Activated naive CD4-positive, alpha-beta T cell treated with anti-CD3 and anti-CD28 coated beads for 36 hours (primary cell): ENCODE measurements at places on chromosomes 5 and 9.

GRCh38 chr5:106974272-106974671, 696.5 kb downstream of the EFNA5 start:
- no peak for DNase-seq

DNA sequence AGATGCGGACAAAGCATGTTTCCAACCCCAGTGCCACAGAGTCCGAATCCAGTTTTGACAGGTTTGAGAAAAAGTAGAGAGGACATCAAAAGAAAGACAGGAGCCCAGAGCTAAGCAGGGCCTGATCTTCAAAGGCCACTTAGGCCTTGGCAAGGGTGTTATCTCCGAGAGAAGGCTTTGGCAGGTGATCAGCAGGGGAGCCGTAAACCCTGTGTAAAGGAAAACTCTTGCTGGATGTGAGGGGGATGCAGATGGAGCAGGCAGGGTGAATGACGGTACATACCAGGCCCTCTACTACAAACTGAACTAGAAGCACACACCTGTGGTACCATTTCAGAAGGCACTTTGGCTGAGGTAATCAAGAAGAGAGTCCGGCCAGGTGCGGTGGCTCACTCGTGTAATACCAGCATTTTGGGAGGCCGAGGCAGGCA, 1.4 kb upstream of the HNRNPH1 start:
- no peak for DNase-seq

DNA sequence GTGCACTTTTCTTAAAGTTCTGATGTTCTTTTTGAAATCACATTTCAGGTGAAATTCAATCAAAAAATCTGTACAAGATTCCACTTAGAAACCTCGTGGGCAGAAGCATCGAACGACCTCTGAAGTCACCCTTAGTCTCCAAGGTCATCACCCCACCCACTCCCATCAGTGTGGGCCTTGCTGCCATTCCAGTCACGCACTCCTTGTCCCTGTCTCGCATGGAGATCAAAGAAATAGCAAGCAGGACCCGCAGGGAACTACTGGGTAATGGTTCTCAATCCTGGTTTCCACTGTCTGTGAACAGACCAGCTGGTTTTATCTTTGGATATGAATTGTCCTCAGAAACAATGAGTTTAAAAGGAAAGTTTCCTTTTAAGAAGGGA, 8.1 kb upstream of the SLC2A8 start:
- DNase-seq = no peak

- no peak for DNase-seq
These were observed 262.5 kb downstream of the ELAVL2 start for GRCh38 chr9:23563517-23563916.

DNA sequence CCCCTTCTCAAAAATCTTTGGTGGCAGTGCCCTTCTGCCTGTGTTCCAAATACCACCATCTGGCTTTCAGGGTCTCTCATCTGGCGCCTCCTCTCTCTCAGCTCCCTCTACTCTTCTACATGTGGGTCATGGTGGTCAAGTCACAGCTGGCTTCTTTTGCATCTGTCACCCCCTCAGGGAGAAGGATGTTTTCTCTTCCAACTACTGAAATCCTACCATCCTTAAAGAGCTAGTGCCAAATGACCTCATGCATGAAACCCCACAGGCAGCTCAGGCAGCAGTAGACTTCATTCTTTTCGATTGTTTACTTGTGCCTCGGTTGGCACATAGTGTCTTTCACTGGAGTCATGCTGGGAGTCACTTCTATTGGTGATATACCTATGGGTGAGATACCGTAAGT, 219.2 kb downstream of the DCP2 start:
- DNase-seq = no peak

DNA sequence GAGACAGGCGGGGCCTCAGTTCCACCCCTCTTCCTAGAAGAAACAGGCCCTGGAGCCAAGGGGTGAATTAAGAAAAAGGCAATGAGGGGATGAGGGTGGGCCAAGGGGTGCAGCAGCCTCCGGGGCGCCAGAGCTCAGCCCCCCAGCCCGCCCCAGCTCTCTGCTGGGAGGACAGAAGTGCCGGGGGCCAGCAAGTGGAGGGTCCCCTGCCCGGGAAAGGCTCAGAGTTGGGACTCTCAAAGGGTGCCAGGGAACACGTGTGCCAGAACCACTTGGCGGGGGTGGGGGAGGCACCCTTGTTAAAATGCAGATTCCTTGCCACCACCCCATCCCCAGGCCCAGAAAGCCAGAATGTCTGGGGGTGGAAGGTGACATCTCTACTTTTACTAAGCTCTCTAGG, 67.6 kb upstream of the BARHL1 start:
- DNase-seq = no peak

DNA sequence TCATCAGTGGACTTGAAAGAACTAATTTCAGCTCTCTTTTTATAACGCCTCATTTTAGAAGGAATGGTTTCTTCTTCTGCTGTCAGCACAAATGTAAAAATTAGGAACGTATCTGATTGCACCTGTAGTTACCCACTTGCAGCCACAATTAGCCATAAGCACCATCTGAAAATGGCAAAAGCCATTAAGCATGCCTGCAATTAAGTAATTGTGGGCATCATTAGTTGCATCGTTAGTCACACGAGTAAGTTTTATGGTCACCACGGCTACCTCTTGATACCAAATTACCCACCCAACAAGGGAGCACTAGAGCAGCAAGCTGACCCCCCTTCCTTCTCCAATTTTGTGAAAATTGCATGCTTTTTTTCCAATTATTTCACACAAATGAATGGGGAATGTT, 25.8 kb upstream of the SLC44A1 start:
- DNase-seq = no peak

DNA sequence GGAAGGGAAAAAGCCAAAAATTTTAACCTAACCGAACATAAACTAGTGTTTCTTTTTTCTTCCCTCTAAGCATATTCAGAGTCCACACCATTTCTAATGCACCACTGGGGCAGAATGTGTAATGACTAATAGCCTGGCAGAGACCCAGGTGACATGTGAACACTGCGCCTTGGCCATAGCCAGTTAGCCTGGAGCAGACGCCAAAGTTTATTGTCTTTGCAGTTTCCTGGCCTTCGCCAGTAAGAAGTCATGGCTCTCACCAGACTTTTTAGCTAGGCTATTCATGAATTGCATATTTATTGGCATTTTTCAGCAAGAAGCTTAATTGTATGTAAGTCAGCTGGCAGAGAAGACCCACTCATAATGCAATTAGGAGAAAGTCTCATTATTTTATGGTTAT, 182.8 kb upstream of the SLC27A6 start:
- DNase-seq = no peak

DNA sequence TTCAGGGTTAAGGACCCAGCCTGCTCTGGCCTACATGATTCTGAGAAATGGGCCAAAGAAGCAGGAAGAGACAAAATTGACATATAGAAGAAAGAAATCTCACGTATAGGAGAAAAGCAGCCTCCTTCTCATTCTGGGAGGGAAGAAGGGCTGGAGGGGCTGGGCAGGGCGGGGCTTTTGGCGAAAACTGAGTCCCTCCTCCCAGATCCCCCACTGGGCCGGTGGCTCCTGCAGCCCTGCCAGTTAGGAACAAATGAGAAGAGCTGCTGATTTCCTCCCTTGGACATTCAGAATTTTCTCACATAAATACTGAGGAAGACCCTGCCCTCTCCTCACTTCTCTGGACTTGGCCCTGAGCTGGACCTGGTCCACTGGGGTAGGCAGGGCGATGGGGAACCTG, at the start of gene WNT8A:
Gene WNT8A (plus strand): TSS at position 332 of the 400 bp plus-strand sequence. CDS start 95 bp downstream, outside the sequence.
- DNase-seq = no peak

DNA sequence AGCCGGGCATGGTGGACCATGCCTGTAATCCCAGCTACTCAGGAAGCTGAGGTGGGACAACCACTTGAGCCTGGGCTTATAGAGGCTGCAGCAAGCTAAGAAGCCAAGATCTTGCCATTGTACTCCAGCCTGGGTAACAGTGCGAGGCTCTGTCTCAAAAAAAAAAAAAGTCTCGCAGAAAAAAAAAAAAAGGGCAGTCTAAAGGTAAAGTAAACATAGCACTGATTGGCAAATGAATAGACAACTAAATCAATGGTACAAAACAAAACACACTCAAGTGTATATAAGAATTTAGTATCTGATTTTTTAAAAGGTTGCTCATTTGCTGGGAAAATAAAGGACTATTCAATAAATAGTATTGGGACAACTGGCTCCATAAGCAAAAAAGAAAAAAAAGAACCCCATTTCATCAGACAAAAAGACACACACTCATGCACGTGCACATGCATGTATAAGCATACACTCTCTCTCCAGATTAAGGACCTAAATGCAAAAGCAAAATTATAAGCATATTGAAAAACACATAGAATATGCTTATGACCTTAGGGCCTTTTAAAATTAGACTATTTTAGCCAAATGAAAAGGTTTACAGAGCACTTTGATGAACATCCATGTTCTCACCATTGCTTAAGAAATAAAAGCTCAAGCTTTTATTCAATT, 5.7 kb downstream of the IL6ST start:
- no peak for DNase-seq

GRCh38 chr5:171484460-171484899, 65.0 kb downstream of the FGF18 start:
- DNase-seq = peak; percentile 59

GRCh38 chr5:144179226-144179625, 8.6 kb downstream of the KCTD16 start:
- no peak for DNase-seq

DNA sequence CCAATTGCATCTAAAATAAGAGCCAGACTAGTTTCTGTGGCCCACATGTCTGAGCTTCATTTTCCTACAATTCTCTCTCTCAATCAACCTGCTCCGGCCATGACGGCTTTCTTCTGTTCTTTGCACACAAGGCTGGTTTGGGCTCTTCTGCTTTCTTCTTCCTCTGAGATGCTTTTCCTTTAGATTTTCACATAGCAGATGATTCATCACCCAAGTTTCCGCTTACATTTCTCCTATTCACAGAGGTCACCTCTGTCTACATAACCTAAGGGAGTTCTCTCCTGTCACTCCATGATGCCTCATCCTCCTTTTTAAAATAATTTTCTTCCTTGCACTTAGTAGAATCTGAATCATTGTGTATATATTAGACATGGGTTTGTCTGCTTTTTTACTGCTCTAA, 334.6 kb upstream of the TUSC1 start:
- DNase-seq = no peak

GRCh38 chr9:124834591-124834990, 18.7 kb upstream of the WDR38 start:
- no peak for DNase-seq

DNA sequence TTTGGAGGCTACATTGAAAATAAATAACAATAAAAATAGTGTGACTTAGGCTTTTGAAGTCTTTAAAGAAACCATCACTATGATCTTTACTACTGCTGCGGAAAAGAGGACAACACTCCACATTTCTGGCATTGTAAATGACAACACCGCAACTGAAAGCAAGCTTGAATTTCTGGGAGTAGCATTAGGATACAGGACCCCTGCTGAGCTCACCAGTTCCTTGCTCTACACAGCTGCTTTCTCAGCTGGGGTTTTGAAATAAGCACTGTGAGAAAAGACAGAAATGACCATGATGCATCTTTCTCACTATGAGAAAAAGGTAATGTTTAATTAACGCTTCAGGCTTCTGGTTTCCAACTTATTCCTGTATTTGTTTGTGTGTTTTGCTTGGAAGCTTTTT, 168.0 kb downstream of the TAF11L14 start:
- DNase-seq = no peak

DNA sequence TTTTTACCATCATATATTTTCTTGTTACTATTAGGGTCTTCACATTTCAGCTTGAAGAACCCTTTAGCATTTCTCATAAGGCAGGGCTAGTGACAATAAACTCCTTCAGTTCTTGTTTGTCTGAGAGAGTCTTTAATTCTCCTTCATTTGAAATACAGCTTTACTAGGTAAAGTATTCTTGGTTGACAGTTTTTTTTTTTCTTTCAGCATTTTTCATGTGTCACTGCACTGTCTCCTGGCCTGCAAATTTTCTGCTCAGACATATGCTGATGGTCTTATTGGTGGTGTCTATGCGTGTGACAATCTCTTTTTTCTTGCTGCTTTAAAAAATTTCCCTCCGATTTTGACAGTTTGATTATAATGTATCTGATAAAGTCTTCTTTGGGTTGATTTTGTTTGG, 399.9 kb downstream of the SH3GL2 start:
- DNase-seq = no peak

DNA sequence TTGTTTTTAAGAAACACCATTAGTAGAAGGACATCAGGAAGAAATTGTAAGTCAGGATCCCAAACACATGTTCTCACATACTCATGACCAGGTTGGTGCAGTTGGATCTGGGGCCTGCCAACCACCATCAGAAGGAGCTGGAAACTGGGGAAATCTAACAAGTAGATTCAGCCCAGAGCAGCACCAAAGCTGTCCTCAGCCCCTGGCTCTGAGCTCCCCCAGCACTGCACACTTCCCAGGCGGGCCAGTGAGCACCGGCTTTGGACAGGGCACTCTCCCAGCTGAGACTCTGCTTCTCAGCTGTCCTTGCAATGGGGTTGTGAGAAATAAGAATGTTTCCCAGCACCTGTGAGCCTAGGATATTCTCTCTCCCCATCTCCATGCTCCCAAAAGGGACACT, 162.5 kb downstream of the PAX5 start:
- no peak for DNase-seq

DNA sequence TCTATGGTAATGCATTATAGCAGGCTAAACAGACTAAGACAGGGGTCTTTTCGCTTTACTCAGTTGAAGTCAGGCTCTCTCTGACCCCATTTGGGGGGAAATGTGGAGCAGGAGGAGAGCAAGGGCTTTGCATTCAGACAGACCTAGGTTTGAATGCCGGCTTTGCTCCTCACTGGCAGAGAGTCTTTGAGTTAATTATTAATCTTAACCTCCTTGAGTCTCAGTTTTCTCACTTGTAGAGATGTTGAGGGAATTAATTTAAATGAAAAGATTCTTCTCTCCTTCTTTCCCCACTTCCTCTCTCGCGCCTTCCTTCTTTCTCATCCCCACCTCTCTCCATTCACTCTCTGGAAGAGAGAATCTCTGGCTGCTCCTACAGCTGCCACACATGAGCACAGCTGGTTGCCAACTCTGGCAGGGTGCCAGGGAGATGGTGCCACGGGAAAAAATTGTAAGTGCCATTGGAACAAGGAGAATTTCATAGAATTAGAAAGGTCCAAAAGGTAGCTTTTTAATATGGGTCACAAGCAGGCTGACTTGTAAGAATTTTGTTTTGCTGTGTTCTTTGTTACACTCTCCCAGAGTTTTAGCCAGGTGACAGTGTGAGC, 25.2 kb upstream of the GLRA1 start:
- no peak for DNase-seq

GRCh38 chr9:129307227-129307970, 129.3 kb upstream of the IER5L start:
- no peak for DNase-seq

- DNase-seq = peak; percentile 60
These were observed 7.6 kb downstream of the ARPC5L start for GRCh38 chr9:124869466-124869985.
